ENCODE measurements at places on chromosomes 2 and 18. TPM values are rescaled to one million over a fixed set of nuclear protein-coding genes. Genes with fewer than 3 reads are reported as not detected.
A peak's percentile ranks its signal among the peaks of the same experiment; 100 is the strongest.

Gene TMX3
- 35.5 TPM for total RNA-seq

Gene OSBPL1A
- total RNA-seq = 2.7 TPM

Gene EMX1
- total RNA-seq = not detected

Gene SERTAD2
- 11.4 TPM for total RNA-seq

DNA sequence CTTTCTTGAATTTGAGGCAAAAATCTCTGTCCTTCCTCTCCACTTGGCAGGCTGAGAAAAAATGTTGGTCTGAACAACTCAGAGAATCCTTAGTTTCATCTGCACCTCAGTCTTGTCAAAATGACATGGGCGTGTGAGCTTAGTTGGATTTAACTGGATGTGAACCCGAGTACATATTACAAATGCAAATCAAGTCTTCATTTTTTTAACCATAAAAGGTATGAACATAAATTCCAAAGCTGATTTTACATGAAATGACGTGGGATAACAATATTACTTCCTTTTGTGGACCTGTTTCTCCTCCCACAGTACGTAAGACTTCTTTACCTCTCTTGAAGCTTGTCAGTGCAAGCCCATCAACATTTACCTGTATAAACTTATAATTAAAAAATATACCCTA, 32.6 kb upstream of the RND3 start:
- H3K27me3 ChIP-seq = peaks cover 3% of the 10 kb centered on the region
- no peak overlapping the region for H3K4me3 ChIP-seq
- H3K27ac ChIP-seq = no peak overlapping the region
- H3K4me1 ChIP-seq = no peaks in the 10 kb centered on the region
- H3K36me3 ChIP-seq = no peaks in the 10 kb centered on the region

Gene HOXD13
- total RNA-seq = not detected

Gene WDR35
- total RNA-seq = 4.3 TPM

- no peak for DNase-seq
- H3K4me3 ChIP-seq = no peak overlapping the region
- H3K4me1 ChIP-seq = no peaks in the 10 kb centered on the region
- H3K27me3 ChIP-seq = no peaks in the 10 kb centered on the region
- no peaks in the 10 kb centered on the region for H3K36me3 ChIP-seq
- H3K27ac ChIP-seq = no peak overlapping the region
These were observed 118.8 kb downstream of the CTIF start for GRCh38 chr18:48657447-48658120.

Gene C2orf42
- 23.3 TPM for total RNA-seq

DNA sequence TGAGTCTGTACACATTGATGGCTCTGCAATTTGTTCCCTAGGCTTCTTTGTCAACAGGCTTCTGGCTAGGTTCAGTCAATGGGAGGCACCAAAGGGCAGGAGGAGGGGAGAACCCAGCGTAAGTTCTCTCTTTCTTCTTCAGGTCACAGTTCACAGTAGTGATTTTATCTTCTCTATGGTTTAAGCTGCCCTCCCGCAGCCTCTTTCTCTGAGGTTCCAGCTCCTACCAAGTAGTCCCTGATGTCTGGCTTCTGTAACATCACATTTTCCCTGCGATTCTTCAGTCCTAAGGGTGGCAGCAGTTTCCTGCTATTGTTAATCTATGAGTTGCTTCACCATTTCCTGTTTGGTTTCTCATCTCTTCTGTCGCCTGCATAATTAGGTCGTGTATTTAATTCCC, 107.4 kb downstream of the CPO start:
- H3K4me3 ChIP-seq = no peak overlapping the region
- H3K4me1 ChIP-seq = peaks cover 10% of the 10 kb centered on the region
- H3K27me3 ChIP-seq = no peaks in the 10 kb centered on the region
- no peaks in the 10 kb centered on the region for H3K36me3 ChIP-seq
- peak; percentile 59 for DNase-seq

- H3K27me3 ChIP-seq = no peaks in the 10 kb centered on the region
- no peak overlapping the region for H3K4me3 ChIP-seq
- H3K27ac ChIP-seq = no peak overlapping the region
- no peak for DNase-seq
- no peaks in the 10 kb centered on the region for H3K36me3 ChIP-seq
These were observed 818.7 kb downstream of the BCL11A start for GRCh38 chr2:59734743-59735142.

DNA sequence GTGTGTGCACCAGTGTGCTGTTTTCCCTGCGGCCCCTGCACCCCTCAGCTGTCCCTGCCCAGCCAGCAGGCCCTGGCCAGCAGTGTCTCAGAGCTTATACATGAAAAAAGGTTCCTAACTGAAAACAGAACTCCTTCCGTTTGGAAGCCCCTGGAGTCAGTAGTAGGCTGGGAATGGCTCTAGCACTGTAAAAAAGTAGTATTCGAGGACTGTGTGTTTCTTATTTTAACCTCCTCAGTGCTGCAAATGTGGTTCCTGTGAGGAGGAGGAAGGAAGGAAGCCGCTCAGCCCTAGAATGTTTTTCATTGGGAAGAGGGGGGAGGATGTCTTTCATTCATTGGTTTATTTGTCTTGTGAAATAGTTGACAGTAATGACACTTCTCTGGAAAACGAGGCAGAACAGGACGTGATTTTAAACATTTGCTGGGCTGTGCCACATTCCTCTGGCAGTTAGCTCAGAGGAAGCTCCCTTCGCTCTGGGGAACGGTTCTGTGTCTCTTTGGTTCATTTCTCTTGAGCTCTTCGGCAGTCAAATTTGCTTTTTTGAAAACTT, 103.5 kb downstream of the SPTBN1 start:
- peak overlapping the region; percentile 87 for H3K4me3 ChIP-seq
- peaks cover 18% of the 10 kb centered on the region for H3K36me3 ChIP-seq
- H3K4me1 ChIP-seq = peaks cover 47% of the 10 kb centered on the region
- H3K27me3 ChIP-seq = no peaks in the 10 kb centered on the region
- peak; percentile 49 for DNase-seq

Data from activated naive CD4-positive, alpha-beta T cell treated with anti-CD3 and anti-CD28 coated beads for 36 hours (primary cell).